Stimulated activated naive CD4-positive, alpha-beta T cell (primary cell): ENCODE measurements at places on chromosomes 13 and 19.
A peak's percentile ranks its signal among the peaks of the same experiment; 100 is the strongest.

DNA sequence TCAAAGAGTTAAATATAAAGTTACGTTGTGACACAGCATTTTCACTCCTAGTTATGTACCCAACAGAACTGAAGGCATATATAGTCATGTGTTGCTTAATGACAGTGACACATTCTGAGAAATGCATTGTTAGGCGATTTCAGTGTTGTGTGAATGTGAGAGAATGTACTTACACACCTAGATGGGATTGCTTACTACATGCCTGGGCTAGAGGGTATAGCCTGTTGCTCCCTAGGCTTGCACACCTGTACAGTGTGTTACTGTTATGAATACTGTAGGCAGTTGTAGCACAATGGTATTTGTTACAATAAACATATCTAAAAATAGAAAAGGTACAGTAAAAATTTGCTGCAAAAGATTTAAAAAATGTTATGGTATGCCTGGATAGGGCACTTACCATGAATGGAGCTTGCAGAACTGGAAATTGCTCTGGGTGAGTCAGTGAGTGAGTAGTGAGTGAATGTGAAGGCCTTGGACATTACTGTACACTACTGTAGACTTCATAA lies 89.2 kb downstream of the DHRS12 start:
- DNase-seq: no peak

DNA sequence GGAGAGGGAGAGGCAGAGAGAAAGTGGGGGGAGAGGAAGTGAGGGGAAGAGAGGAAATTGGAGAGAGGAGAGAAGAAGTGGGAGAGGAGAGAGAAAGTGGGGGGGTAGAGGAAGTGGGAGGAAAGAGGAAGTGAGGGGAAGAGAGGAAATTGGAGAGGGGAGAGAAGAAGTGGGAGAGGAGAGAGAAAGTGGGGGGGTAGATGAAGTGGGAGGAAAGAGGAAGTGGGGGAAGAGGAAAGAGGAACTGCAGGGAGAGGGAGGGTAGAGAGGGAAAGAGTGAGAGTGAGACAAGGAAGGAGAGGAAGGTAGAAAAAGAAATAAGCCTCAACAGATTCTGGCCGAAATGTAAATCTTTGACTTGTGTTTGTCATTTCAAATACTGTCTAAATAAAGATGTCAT lies 146.6 kb downstream of the KLF12 start:
- DNase-seq: no peak

DNA sequence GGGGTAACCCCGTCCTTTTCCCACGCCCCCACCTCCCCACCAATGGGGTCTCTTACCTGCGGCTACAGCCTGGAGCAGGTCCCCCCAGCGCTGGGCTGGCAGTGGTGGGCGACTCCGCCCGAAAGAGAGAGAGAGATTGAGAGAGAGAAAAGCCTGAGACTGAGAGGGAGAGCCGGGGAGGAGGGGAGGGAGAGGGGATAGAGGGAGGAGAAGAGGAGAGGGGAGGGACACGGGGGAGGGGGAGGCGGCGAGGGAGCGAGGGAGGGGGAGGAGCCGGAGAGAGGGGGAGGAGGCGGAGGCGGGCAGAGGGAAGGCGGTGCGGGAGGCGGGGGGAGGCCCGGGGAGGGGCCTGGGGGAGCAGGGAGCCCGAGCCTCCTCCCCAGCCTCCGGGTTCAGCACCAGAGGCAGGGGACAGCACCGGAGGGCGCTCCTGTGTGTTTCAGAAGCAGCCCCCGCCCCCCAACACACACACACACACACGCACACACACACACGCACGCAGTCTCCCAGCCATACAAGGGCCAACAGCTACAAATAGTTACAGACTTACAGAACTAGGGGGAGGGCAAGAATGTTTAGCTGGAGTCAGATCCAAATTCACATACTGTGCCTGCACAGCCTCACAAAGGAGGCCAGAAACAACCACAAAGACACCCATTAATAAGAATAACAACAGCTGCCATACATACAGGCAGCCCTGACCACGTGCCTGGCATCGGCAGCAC lies at the start of gene SLC8A2:
Gene SLC8A2, minus strand, starts transcription at position 161 of the 725 bp plus-strand sequence. CDS start 5,490 bp downstream, outside the sequence.
- DNase-seq: peak; percentile 75

GRCh38 chr19:7914099-7914498 lies 531 bp upstream of the TGFBR3L start:
- DNase-seq: no peak

DNA sequence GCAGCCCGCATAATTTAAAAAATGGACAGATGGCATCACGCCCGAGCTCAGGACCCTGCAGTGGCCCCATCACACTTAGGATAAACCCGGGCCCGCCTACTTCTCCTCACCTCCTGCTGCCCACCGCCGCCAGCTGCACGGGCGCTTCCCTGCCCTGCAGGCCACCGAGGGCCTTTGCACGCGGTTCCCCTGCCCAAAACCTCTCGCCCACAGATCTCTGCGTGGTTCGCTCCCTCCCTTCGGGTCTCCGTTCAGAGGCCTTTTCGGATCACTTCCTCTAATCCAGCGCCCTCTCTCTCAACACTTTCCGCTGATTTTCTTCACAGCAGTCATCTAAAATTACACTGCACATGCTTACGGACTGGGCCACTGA lies 1.8 kb downstream of the SHISA7 start:
- no peak for DNase-seq

DNA sequence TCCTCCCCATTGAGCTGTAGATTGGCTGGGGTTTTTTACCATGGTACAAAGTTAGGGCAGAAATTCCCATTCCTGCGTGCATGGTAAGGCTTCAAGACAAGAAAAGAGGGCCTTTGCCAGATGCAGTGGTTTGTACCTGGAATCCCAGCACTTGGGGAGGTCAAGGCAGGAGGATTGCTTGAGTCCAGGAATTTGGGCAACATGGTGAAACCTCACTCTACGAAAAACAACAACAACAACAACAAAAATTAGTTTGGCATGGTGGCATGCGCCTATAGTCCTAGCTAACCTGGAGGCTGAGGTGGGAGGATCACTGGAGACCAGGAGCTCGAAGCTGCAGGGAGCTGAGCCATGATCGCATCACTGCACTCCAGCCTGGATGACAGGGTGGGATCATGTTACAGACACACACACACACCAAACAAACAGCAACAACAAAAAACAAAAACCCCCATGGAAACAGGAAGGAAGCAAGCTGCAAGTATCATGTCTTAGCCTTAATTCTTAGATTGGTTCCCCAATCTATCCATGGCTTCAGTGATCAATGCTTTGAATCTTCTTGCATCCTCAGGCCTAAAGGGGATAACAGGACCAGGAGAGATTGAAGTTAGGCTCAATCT lies 5.5 kb upstream of the WTIP start:
- no peak for DNase-seq

DNA sequence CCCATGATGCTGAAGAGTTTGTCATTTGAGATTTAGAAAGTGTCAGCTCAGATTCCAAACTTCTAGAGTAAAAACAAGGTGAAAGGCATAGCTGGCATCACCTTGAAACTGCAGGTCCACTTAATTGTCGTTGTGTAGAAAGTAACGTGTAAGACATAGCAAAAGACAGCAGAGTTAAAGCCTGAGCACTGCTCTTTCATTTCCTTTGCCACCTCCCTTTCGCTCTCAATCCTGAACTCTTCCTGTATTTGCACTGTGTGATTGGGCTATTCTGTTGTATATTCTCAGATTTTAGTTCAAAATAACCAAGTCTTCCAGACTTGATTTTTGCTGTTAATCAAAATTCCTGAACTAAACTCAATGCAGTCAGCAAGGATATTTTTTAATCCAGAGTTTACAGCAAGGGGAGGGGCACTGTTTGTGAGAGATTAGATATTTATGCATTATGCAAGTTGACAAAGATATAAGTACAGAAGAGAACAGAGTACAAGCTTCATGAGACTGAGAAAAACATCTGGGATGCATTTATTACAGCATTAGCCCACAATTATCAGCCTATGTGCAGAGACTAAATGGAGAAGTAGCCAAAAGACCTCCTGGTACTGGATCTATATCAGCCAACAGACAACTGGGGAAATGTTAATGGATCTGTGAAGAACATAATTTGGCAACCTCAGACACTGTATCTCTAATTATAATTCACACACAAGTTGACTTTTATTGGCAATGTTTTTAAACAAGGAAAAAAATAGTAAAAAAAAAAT lies 328.6 kb downstream of the SUCLA2 start:
- DNase-seq: no peak

DNA sequence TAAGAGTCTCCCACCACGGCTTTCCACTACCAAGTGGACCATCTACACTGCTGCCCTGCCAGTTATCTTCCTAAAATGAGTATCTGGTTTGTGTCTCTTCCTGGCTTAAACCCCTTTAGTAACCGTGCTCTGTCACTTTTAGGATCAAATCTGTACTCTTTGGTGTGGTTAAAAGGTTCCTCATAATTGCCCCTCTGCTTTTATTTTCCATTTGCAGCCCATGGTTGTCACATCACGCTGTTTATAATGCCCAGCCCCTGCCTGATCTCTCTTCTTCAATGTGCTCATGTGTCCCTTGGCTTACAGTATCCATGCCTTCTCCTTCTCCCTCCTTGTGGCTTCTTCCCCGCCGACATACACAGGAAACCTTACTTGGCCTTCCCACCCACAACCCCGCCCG lies 100.1 kb downstream of the DGKH start:
- DNase-seq: no peak

- DNase-seq: no peak
Observed at GRCh38 chr19:38183251-38183897, 40.6 kb downstream of the DPF1 start.

GRCh38 chr19:23802290-23802689 lies 43.6 kb upstream of the ZNF681 start:
- no peak for DNase-seq

DNA sequence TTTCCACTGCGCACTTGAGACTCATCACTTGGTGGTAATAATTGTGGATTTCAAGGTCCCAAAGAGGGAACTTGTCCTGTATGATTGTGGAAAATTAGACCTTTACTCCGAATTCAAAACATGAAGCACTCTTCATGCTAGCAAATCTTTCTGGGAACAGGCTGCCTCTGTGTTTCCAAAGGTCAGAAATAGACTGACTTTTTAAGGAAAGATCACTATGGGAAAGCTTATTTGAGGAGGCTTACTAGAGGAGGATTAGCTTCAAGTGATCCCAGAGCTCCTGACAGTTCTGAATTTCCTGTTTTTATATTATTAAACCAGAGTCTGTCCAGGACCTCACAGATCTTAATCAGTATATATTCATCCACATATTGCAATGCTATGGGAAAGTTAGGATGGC lies 5.5 kb downstream of the WDFY2 start:
- DNase-seq: no peak

DNA sequence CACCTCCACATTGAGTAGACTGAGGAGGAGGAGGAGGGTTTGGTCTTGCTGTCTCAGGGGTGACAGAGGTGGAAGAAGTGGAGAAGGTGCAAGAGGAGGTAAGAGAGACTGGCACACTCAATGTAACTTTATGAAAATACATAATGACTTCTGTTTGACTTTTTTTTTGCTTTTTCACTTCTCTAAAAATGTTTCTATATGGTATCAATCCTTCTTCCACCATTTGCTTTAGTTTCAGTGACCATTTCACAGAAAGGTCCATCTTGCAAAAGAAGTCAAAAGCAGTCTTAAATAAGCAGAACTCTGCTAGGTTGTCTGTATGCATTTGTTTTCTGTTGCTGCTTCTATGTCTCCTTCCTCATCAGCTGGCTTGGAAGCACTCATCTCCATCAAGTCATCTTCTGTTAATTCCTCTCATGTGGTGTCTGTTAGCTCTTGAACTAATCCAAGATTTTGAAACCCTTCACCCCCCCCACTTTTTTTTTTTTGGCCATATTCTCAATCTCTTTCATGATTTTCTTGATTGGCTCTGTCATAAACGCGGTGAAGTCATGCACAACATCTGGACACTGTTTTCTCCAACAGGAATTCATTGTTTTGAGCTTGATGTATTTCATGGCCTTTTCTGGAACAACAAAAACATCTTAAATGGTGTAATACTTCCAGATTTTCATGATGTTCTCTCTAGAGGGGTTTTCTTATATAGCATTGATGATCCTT lies 80.8 kb downstream of the KL start:
- DNase-seq: no peak

- DNase-seq: no peak
Observed at GRCh38 chr19:10096615-10096963, 5.9 kb downstream of the ANGPTL6 start.

- no peak for DNase-seq
Observed at GRCh38 chr13:24146961-24147569, 13.5 kb upstream of the SPATA13 start.

- DNase-seq: no peak
Observed at GRCh38 chr13:76837801-76838200, 48.4 kb downstream of the KCTD12 start.
